Hepatocyte (in vitro differentiated cells): ENCODE measurements at places on chromosomes 13 and 19. TPM values are rescaled to one million over a fixed set of nuclear protein-coding genes. Genes with fewer than 3 reads are reported as not detected.

The SIGLEC9 gene
- 0.20 and 0.77 TPM in 2 replicates for total RNA-seq

DNA sequence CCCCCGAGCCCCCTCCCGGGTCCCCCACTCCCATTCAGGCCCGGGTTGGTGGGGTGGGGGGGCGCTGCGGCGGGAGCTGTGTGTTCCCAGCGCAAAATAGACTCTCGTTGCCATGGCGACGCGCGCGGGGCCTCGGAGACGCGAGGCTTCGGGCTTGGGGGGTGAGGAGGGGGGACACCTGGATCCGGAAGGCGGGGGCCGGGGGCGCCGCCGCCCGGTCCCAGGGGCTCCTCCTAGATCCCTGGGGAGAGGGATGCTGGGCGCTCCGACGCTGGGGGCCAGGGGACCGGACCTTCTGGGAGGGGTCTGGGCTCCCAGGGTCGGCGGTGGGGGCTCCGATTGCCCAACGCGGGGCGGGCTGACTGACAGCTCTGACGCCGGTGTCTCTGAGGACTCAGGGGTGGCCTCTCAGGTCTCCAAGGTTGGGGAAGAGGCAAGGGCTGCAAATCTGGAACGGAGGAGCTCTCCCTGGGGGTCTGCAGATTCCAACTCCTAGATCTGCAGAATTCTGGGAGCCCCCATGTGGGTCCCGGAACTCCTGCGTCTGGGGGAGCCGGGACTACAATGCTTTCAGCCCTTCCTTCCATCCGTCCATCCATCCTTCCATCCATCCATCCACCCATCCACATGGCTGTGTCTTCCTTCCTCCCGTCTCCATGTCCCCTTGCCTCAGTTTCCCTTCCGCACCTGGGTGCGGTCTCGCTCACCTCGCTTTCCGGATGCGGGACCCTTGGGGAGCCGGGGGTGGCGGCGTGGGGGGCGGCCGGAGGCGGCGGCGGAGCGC lies 9.1 kb upstream of the SHISA7 start:
- no peak overlapping the region for H3K4me3 ChIP-seq
- no peak overlapping the region for H3K27ac ChIP-seq
- H3K27me3 ChIP-seq, result peaks cover 35% of the 10 kb centered on the region
- no peaks in the 10 kb centered on the region for H3K36me3 ChIP-seq
- no peak for DNase-seq

The PCDH17 gene
- 10.2 and 10.3 TPM in 2 replicates for total RNA-seq

DNA sequence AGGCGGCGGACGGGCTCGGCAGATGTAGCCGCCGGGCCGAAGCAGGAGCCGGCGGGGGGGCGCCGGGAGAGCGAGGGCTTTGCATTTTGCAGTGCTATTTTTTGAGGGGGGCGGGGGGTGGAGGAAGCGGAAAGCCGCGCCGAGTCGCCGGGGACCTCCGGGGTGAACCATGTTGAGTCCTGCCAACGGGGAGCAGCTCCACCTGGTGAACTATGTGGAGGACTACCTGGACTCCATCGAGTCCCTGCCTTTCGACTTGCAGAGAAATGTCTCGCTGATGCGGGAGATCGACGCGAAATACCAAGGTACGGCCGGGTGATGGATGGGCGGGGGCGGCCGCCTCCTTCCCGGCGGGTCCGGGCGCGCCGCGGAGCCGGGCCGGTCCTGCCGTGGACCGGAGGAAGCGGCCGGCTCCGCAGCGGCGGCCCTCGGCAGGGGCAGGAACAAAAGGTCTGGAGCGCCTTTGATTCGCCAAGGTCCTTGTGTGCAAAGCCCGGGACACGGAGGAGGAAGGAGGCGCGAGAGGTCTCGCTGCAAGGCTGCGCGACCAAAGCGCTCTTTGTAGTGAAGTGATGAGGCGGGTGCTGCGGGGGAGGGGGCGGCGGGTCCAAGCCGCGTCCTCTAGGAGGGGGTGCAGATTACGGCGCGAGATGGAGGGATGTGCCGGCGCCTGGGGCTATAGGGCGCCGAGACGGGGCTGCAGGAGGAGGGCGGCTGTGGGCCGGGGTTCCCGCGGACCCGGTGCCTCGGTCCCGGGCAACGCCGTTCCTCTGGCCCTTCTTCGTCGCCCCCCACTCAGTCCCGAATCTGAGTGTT lies 689 bp downstream of the ING1 start:
- no peaks in the 10 kb centered on the region for H3K36me3 ChIP-seq
- H3K27me3 ChIP-seq, result no peaks in the 10 kb centered on the region
- peak overlapping the region; percentile 53 for H3K4me3 ChIP-seq
- H3K4me1 ChIP-seq, result peaks cover 17% of the 10 kb centered on the region
- DNase-seq, result peak; percentile 74

DNA sequence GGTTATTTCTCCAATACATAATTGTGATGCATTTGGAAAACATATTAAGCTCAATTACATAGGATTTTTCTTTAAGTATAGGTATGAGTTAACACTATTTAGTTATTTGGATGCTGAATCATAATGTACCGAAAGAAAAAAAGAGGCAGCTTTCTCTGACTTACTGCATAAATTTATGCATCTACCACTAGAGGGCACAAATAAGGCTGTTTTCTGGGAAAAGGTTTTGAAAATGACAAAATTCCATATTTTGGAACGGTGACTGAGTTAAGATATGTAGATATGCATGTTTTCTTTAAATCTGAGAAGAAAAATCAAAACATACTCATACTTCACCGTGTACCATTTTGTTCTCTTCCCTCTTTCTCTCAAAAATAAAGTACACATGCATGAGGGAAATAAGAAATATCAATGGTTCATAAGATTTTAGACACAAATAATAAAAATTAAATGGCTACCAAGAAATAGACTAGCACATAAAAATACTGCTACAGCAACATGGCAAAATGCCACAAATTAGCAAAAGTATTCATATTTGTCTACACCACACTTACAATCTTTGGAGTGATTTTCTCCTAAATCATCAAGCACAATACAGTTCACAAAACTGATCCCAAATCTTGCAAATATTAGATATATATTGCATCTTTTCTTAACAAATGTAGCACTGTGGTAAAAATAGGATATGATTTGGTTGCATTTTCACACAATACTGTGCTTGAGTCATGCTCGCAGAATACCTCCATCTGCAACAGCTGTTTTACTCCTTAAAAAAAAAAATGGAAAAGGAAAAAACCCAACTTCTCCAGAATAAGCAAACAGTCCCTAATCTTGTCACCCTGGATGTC lies 260.0 kb downstream of the FGF14 start:
- no peak overlapping the region for H3K4me3 ChIP-seq
- H3K36me3 ChIP-seq, result no peaks in the 10 kb centered on the region
- H3K27ac ChIP-seq, result no peak overlapping the region
- no peaks in the 10 kb centered on the region for H3K4me1 ChIP-seq

- H3K36me3 ChIP-seq, result no peaks in the 10 kb centered on the region
- H3K4me1 ChIP-seq, result no peaks in the 10 kb centered on the region
- H3K27me3 ChIP-seq, result no peaks in the 10 kb centered on the region
- H3K27ac ChIP-seq, result no peak overlapping the region
Observed at GRCh38 chr13:82458169-82458568, 1424.1 kb downstream of the SLITRK1 start.

DNA sequence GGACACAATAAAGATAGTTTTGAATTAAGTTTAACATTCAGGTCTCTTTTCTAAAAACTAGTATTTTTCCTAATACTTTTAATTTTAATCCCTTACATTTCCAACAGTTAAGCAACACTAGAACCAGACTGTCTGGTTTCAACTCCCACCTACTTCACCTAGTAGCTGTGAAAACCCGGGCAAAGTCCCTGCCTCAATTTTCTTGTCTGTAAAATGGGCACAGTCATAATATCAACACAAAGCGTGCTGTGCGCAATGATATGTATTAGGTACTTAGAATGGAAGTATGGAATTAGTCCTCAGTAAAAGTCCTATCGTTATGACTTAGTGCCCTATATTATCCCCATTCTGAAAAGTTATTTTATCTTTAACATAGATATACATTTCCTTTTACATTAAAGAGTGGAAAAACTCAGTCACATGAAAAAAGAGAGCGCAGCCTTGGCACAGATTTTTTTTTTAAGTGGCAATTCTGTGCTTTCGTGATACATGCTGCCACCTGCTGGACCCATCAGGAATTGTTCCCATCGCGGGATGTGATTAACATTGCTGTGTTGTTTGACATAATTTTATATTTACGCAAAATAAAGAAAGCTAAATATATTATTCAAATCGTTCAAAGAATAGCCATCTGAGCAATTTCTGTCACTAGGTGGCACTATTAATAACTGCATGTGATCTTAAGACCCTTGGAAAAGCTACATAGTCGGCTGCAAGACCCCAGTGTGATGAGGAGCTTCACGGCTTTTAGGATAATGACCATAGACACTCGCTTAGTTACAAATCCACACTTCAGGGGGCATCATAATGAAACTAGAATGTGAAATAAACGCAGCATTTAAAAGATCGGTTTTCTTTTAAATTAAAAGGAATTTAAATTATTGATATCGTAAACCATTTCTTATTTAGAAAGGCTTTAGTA lies 59.9 kb downstream of the LIG4 start:
- no peaks in the 10 kb centered on the region for H3K27me3 ChIP-seq
- peak overlapping the region; percentile 91 for H3K27ac ChIP-seq
- peaks cover 9% of the 10 kb centered on the region for H3K4me1 ChIP-seq
- DNase-seq, result peak; percentile 75
- H3K4me3 ChIP-seq, result no peak overlapping the region
- H3K36me3 ChIP-seq, result no peaks in the 10 kb centered on the region
